ENCODE measurements at places on chromosomes 7 and 10.
A peak's percentile ranks its signal among the peaks of the same experiment; 100 is the strongest.

GRCh38 chr10:32376771-32377170 is 29.8 kb upstream of the EPC1 start:
- DNase-seq: no peak

DNA sequence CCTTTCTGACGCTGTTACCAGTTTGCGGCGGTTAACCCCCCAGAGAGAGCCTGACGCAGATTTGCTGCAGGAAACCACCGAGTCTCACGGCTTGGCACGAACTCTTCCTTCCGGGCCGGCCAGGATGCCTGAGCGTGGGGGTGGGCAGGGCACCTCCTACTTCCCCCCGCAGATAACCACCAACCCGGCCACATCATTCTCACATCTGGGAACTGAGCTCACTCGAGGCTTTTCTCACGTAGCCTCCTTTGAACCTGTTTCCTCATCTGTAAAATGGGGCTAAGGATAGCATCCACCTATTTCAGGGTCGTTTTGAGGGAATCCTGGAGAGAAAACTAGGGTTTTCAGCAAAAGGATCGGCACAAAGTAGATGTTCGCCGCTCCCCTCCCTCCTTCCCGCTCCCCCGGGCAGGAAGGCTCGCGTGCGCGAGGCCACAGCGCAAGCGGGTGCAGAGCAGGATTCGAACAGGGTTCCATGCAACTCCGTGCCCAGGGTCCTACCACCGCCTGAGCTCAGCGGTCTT is 23.6 kb downstream of the DDIT4 start:
- peak; percentile 87 for DNase-seq

GRCh38 chr10:11604865-11605650 is 6.4 kb downstream of the USP6NL start:
- no peak for DNase-seq

DNA sequence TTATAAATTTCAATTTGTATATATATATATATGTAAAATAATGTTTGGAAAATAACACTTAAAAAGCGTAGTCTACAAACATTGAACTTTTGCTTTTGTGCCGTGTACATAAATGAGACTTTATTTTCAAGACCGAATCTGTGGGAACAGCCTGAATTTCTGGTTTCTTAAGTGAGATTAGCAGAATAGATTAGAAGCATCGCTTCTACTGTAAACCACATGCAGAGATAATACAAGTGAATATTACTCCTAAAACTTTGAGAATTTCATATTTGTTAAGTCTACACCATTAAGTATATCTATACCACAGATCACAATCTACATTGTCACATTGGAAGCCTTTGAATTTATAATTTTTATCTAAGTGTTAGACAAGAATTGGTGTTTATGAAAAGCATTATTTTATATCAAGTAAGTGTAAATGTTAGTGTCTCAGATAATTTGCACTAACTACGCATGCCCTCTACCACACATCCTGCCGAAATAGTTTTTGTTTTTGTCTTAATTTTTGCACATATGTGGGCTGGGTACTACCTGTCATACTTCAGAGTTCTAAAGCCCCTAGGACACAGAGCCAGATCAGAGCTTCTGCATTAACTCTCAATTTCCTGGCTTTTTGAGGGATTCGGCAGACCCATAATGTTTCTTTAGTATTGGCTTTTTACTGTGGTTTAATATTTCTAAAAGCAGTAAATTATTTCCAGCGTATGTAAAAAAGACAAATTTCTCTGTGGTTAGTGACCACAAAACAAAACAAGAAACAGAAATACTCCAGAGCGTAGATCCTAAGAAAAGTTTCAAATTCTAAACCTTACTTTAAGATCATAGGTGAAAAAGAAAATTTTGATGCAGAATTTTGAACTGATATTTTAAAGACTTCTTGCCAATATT is 20.0 kb downstream of the TWIST1 start:
- DNase-seq: no peak

Data from GM03348 (cell line).